ENCODE measurements at places on chromosomes 2 and 18.

- no peak for DNase-seq
Measured at GRCh38 chr18:24918257-24918656, 433.7 kb downstream of the ZNF521 start.

GRCh38 chr2:26687801-26688200 is 4.7 kb upstream of the KCNK3 start:
- DNase-seq, result no peak

GRCh38 chr2:70508711-70509462 is 44.7 kb downstream of the TGFA start:
- DNase-seq, result no peak

DNA sequence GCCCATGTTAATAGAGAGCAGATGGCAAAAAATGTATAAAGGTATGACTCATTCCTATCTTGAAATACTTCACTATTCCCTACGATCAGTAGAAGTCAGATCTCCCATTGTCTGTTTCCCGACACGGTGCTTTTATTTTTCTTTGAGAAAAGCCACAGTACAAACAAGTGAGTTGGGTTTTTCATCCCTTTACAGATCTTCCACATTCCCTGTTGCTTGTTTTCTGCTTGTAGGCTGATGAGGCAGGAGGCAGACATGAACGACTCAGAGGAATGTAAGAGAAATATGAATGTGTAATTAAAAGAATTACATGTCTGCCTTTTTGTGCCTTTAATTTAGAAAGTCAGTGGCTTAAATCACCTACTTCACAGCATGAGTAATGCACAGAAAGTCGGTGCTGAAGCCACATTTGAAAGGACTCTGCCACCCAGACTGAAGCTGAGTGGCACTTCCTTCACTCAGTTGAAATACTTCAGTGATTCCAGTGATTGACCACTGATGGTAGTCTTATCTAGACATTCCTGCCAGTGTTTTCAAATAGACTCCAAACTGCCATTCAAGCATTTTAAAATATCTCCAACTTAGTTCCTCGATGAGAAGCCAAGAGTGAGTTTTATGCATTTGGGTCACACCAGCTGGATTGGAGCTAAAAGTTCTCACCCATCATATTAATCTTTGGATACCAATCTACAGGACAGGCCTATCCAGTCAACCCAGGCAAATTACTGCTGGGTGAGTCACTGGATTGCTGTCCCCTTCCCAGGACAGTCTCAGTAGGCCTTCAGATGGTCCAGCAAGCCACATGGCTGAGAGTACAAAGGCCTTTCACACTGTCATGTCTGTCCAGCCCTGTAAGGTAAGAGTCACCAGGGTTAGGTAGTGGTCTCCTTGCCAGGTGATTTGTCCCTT is 79.0 kb downstream of the COLEC12 start:
- no peak for DNase-seq

DNA sequence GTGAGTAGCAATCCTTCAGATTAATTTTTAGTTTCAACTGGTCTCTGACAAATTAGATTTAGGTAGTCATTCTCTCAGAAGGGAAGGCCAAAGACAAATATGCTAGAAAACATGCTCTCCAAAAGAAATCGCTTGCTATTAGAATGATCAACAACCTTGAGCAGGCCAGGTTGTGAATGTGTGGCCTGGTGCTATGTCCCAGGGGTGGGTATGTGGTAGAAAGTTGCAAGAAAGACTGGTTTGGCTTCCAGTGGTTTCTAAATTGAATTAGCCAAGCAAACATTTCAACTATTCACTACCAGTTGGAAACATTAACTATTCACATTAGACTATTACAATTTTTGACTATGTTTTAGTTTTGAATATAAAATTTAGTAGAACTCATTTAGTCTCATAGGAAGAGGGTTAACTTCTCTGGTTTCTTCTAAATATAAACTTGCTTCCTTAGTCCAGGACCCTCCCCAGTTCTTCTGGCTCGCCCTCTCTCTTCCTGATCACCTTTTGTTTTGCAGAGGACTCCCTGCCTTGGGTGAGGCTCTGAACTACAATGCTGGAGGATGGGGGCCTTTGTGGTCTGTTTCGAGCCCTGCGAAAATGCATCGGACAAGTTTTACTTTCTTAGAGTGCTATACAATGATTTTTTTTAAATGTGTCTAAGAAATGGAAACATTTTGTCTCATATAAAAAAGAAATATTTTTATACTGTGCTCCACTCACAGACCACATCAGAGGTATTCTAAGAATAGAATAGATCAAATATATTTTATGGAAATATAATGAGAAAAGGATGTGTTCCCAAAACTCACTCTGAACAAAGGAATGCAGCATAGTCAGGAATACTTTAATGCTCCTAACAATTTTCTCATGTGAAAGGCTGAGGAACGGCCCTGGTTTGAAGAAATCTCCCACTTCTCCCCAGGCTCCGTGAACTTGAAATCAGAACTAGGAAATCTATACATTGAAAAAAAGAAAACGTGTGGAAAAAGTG is 375.0 kb upstream of the ZEB2 start:
- DNase-seq, result peak; percentile 59

DNA sequence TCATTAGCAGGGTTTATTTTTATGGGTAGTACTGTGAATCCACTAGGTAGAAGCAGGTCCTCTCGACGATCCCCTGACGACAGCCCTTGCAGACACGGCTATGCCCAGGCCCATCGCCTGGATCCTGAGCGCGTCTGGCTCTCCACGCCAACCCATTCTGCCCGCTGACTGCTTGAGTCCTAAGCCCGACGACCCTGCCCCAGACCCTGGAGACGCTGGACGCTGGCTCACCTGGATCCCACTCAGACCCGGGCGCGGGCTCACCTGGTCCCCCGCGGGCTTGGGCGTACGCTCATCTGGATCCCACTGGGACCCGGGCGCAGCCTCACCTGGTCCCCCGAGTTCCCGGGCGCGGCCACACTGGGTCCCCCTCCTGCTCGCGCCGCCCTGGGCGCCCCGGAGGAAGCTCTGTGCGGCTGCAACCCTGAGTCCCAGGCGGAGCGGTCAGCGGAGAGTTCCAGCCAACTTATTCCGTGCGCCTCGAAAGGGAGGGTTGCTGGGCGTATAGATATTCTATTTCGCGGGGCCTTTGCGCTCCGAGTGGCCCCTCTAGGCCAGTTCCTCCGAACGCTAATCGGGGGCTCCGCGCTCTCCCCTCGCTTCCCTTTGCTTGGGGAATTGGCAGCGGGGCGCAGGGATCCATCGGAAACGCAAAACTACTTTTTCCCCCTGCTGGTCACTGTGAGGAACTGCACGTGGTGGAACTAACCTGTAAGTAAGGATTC is 22.4 kb upstream of the RMP24 start:
- DNase-seq, result peak; percentile 80

DNA sequence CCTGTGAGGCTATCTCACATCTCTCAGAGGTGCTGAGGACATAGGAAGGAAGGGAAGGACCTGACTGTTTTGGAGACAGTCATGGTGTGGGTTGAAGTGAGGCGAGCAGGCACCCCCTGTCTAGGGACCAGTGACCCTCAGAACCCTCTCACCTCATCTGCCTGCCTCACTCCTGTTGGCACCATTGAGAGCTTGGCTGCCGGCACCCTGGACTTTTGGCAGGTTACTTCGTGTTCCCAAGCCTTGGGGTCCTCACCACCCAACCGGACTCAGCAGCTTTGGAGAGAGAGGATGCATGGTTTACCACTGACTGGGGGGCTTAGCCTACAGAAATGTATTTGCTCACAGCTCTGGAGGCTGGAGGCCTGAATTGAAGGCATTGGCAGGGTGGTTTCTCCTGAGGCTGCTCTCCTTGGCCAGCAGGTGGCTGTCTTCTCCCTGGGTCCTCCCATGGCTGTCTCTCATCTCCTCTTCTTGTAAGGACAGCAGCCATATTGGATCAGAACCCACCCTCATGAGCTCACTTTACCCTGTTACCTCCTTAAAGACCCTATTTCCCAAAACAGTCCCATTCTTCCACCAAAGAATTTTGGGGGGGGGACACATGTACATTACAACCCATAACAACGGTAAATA is 142.0 kb downstream of the TSN start:
- DNase-seq, result peak; percentile 15

- DNase-seq, result no peak
Measured at GRCh38 chr18:63837590-63837989, 49.9 kb upstream of the SERPINB2 start.

GRCh38 chr2:26559556-26559955 is 81.6 kb downstream of the CIB4 start:
- no peak for DNase-seq

GRCh38 chr18:34738175-34738894 is 28.2 kb downstream of the DTNA start:
- DNase-seq, result no peak

DNA sequence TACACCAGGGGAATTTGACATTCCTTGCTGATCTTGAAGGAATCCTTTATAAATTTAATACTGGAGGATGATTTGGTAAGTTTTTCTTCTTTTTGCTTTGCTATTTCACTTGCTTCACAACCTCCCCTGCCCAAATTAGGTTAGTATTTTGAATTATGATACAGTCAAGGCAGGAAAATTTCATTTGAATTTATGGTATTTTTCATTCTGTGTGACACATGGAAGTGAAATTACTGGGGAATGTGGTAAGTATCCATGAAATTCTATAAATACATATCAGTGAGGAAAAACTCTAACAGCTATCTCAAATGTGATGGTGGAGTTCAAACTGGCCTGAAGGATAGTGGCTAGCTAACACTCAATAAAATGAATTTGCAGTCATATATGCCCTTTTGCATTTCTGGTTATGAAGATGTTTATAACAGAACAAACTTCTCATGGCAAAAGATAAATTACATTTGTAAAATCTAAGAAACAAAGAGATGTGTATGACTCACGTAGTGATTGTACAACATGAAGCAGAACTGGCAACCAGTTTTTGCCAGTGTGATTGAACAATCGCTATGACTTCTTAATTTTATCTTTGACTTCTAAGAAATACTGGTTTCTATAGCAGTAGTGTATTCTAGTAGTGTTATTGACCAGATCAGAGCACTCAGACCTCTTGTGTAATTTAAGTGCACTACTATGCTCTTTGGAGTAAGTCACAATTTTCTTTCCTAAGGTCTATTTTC is 152.6 kb downstream of the IKZF2 start:
- no peak for DNase-seq

GRCh38 chr18:3616744-3617143 is 166.8 kb downstream of the TGIF1 start:
- DNase-seq, result no peak

- DNase-seq, result no peak
Measured at GRCh38 chr2:84394628-84395027, 64.5 kb downstream of the SUCLG1 start.

GRCh38 chr2:165847001-165847400 is 53.0 kb upstream of the GALNT3 start:
- DNase-seq, result no peak

DNA sequence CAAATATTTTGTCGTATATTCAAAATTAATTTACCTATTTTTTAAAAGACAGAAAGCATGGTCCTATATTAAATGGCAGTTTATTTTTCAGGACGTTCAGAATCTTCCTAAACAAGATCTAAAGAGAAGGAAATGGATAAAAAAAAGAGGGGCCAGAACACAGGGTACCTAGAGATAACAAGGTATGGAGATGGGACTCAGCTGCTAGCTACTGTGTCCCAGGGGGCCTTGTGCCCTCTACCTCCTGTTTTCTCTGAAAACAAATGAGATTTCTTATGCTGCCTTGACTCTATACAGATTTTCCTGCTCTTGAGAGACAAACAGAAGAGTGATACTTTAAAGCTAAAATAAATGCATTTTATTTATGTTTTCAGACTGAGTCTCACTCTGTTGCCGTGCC is 9.3 kb downstream of the PRKD3 start:
- DNase-seq, result no peak

GRCh38 chr2:34737146-34737545 is 1138.0 kb upstream of the FAM98A start:
- DNase-seq, result no peak

DNA sequence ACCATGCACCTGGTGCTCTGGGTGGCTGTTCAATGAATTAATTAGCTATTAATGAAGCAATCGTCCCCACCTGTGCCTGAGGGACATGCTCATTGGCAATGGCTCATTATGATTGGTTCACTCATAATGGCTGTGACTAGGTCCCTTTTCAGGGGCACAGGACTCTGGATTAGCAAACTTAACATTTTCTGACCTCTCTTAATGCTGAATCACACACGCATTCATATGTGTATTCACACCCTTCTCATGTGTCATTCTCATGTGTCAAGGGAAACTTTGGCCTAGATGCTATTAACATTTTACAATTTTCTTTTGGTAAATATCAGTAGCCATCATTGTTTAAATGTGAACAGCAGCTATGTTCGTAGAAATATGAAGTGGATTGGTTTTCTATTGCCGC is 98.9 kb upstream of the PMAIP1 start:
- no peak for DNase-seq

DNA sequence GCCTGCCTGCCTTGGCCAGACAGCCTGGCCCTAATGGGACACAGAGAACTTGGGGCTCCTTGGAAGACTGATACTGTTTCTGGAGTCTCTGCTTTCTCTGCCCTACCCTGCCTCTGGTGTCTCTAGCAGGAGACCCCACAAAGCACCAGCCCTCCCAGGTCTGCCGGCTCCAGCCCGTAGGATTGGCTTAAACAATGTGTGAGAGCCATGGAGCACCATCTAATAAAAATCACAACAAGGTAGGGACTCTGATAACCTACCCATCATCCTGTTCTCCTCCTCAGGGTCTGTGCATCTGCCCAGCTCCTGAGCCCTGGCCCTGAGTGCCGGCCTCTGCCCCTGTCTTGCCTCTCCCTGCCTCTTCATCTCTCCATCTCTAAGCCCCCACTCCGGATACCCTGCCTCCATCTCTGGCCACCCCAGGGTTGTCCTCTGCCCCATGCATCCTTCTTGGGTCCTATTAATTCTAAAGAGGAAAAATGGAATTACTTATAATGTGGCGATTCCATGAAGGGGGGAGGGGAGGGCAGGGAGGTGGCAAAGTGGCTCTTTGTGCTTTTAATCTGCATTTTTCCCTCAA is 1.2 kb upstream of the ECEL1 start:
- DNase-seq, result no peak

GRCh38 chr2:230864605-230865306 is at the start of gene ITM2C:
TSS of gene ITM2C (plus strand) at chr2:230864942. CDS start at chr2:230865026, 84 bp downstream.
- no peak for DNase-seq

DNA sequence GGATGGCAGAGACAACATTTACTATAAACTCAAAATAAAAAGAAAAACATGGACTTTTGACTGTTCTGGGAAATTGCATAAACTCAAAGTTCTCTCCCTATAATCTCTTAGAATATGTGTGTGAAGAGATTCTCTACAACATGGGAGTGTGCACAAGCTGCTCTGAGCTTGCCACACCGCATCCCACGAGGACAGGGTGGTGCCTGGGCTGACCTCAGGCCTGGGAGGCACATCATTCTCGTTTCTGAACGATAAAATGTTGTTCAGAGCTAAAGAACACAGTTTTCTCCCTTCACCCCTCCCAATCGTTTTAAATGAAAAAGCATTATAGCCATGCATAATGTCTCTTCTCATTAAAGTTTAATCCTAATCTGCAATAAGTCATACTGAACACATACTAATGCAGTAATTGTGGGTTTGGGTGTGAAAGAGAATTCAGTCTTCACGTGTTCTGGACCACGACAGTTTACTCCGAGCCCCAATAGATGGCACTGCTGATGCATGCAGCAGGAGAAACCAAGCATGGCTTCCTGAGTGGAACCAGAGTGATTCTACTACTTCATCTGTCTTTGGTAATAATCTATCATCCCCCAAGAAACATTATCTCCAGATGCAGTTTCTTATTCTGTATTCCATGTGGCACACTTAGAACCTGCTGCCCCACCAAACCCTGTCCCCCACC is 46.9 kb upstream of the LAMA1 start:
- no peak for DNase-seq

Measured in iPS DF 19.7 (cell line).